Cardiac fibroblast (primary cell): ENCODE measurements at places on chromosomes 5 and 9.

DNA sequence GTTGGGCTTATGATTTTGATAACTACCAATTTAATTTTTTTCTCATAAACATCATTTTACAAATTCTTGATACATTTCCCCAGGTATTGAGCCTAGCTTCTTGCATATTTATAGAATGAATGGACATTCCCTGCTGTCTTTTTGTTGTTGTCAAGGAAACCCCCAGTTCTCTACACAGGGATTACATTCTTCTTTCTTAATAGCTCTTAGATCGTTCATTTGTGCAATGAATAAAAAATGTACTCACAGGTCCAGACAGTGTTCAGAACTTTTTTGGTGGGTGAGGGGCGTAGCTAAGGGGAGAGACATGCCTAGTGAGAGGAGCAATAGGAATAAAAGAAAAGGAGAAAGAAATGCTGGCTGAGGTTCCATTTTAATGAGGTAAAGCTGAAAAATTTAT, 58.6 kb downstream of the VCAN start:
- no peak for DNase-seq

GRCh38 chr5:50320131-50320749, 120.8 kb downstream of the EMB start:
- peak; percentile 50 for DNase-seq

DNA sequence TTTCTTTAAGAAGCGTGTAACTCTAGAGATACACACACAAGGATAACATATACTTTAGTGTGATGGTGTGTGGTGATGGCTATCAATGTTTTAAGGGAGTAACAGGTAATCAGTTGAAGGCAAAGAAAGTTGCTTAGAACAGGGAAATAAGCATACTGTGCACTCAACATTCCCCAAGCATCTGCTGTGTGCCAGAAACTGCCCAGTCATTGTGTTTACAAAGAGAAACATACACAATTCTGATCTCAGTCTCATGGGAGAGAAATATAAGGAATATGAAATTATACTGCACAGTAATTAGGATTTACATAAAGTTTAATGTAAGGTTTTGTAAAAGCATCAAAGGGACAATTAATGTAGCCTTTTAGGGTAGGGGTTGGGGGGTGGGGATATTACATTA, 224.1 kb upstream of the TYRP1 start:
- no peak for DNase-seq

- DNase-seq: no peak
These were observed 45.9 kb downstream of the PKD2L2 start for GRCh38 chr5:137935190-137935589.

DNA sequence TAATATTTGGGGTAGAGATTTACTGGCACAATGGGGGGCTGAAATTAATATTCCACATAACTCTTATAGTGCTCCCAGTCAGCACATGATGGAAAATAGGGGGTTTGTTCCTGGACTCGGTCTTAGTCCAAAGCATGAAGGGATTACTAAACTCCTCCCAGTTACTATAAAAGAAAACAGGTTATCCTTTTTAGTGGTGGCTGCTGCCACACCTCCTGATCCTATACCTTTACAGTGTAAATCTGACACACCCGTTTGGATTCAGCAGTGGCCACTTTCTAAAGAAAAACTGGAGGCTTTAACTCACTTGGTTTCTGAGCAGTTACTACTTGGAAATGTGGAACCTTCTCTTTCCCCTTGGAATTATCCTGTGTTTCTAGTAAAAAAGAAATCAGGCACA, 572.9 kb upstream of the PTGER4 start:
- no peak for DNase-seq

DNA sequence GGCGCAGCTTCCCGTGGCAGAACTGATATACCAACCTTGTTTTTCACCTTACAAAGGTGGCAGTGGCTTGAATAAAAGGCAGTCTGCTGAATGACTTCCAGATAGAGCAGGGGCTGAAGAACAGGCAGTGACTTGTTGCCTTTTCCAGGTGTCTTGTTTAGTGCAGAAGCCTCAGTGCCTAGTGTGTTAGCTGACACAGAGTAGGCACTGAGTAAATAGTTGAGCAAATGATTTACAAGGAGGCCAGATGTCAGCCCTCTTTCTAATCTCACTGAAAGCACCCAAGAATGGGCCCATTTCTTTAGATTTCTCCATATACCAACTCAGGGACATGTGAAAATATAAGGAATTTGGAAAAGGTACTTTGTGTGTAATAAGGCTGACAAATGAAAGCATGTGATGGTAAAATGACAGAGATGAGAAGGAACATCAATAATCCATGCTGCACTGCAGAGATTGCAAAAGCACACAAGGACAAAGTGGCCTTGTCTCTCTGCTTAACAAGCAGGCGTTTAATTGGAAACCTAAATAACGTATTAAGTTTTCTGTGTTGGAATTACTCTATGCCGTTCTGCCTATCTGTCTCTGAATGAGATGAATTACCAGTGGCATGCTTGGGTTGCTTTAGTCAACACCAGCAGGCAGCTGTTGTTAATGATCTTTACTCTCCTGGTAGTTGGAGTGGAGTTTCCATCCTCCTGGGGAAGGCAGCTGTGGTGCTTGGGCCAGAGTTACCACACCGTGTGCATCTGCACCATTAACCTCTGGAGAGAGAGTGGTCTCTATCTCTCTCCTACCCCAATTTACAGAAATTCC, 360.1 kb upstream of the C9orf72 start:
- DNase-seq: no peak

- DNase-seq: peak; percentile 26
These were observed 397.8 kb downstream of the ARRDC3 start for GRCh38 chr5:90985341-90985740.

- DNase-seq: peak; percentile 58
These were observed 24.7 kb upstream of the NUDT12 start for GRCh38 chr5:103587185-103587748.

DNA sequence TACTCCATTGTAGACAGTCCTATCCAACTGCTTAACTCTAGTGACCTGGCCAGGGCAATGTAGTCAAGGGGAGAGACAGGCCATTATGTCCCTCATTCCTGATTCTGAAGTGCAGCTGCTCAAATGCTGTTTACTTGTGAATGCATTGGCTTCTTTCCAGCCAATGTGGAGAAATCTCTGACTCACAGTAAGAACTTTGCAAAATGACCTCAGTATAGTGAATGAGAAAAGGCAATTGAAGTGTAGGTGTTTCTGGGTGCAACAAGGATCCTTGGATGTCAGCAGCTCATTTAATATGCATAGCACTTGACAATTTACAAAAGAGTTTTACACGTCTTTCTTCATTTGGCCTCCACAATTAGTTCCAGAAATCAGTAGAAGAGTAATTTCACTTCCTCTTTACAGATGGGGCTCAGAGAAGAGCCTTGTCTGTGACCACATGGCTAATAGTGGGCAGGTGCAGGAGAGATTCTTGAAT, 367.2 kb downstream of the OSTF1 start:
- peak; percentile 3 for DNase-seq

GRCh38 chr9:120413121-120414048, 166.6 kb downstream of the CDK5RAP2 start:
- no peak for DNase-seq

DNA sequence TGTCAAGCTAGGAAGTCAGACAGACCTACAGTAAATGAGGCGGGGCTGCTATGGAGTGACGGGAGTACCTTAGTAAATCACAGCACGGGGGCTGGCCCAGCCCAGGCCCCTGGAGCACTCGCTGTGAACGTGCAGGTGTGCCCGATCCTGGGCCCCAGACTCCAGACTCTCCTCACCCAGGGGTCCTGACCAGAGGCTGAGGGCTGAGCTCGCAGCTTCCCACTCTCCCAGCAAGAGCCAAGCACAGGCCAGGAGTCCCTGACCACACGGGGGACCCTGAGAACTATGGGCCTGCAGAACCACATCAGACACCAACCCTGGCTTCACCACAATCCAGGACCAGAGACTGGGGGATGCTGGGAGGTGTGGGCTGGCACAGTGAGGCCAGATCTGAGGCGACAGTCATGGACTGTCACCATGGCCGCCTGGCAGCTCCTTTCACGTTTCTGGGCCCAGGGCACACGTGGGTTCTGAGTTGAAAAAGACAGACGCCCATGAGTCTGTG, 73.4 kb downstream of the ADAMTS2 start:
- DNase-seq: no peak

DNA sequence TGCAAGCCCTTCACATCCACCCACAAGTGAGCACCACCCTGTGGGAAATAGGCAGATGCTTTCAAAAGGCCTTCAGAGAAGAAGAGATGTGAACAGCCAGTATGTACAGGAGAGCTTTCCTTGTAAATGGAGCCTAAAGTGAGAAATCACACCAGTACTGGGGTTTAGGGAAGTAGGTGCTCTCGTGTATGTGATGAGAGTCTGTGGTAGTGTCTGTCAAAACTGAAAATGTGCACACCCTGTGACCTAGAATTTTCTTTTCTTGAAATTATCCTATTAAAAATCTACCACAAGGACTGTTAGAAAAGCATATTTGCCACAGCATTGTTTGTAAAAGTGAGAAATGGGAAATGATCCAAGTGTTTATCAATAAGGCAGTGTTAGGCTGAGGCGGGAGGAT, 16.6 kb downstream of the OTULINL start:
- no peak for DNase-seq

- no peak for DNase-seq
These were observed 47.1 kb downstream of the ISOC1 start for GRCh38 chr5:129141696-129142095.

DNA sequence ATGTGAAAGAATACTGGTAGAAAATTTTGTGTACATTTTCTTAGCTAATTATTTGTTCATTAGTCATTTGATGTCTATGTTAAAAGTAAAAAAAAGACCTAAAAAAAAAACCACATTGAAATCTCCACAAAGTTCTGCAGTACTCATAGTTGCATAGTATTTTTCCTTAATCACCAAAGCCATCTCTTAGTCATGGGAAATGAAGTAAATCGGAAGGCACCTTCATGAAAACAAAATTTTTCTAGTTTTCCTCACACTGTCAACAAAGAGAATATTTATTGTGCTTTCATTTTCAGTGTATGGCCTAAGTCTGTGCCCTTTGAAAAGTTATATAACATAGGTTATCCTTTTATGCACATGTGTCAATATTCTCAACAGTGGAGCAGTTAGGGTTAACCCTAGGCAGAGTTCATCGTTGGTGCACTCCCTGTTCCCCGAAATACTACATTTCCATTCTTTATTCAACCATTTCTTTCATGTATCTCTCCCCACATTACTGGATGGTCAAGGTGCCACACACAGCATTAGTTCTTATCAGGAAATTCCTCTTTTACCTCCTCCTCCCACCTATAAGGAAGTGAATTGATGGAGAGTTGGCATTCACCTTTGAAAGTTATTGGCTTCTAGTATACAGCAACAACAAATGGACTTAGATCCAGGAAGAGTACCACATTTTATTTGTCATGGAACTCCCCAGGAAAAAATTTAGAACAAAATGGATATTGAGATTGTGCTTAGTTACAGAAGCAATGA, 93.1 kb downstream of the NUDT12 start:
- peak; percentile 22 for DNase-seq

- no peak for DNase-seq
These were observed 24.8 kb downstream of the HSPB3 start for GRCh38 chr5:54480296-54480695.

- peak; percentile 98 for DNase-seq
These were observed 166.8 kb downstream of the NNT start for GRCh38 chr5:43769571-43770355.

DNA sequence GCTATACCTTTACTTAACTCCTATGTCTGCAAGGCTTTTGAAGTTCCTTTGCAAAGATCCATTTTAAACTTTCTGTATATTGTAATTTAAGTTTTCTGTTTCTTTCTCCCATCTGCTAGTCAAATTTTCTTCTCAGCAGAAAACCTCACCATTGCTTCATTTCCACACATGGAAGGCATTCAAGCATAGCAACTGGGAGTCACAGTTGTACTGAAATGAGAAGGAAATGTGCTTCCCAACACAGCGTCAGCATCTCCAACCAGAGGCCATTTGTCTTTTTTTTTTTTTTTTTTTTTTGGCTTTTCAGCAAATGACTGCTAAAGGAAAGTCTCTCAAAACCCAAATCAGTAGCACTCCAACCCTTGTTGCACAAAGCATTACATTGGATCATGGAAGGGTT, 92.5 kb downstream of the RAB3C start:
- no peak for DNase-seq

DNA sequence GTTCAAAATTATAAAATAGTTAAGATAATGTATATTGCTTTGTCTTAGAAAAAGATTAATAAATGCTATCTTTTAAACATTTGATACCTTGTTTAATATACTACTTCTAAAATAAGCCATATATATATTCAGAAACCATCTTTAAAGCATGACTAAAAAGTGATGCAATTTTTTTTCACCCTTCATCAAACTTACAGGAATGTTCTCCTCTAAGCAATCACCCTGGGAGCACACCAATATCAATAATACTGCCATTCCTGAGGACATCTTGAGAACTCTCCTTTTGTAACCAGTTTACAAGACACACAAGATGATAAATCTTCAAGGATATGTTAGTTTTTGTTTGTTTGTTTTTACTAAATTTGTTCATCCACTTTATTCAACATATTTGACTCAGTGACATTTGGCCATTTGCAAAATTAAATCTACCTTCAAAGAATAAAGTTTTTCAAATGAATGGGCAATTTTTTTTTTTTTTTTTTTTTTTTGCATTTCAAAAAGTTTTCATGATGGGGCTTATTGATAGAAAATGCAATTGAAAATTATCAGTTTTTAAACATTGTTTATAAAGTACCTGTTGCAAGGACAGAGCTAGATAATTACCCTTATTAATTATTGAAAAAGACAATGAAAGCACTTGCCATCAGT, 17.2 kb downstream of the FOXD1 start:
- no peak for DNase-seq

DNA sequence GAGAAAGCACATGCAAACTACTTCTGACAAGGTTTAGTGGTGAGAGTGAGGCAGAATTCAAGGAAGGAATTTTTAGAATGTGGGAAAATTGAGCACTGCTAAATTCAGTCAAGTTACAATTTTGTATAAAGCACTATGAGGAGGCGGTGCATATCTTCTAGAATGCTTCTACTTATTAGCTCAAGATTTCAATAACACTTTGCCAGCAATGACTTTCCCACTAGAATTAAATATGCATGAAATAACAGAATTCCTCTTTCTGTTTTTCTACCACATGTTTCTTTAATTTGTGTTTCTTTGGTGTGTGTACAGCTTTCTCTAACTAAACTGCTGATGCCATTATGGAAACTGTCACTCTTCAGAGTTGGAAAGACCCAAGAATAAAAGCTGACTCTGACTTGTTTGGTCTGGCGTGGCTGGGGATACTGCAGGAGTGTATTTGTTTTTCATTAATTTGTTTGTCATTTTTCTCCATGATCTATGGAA, 163.5 kb downstream of the ARSB start:
- no peak for DNase-seq
